ENCODE measurements at places on chromosomes 4 and X.

DNA sequence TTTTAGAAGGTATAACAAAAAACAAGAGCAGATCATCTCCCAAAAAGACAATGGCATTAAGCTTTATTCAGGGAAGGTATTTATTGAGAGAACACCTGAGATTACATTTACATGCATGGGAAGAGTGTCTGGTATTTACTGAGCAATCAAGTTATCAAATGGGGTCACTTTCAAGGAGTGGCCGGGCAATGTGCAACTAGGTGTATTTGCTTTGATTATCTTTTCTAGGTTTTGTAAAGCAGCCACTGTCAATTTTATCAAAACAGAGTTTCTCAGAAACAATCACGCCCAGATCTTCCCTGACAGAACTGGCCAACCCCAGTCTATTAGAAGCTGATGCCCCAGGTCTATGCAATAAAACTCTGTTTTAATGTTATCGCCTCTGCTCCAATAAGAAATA lies 169.5 kb downstream of the GLRA2 start:
- no peak overlapping the region for H3K4me3 ChIP-seq
- DNase-seq: no peak
- H3K36me3 ChIP-seq: no peaks in the 10 kb centered on the region

GRCh38 chr4:73922766-73923630 lies 53.8 kb downstream of the CXCL1 start:
- no peaks in the 10 kb centered on the region for H3K27me3 ChIP-seq
- H3K27ac ChIP-seq: no peak overlapping the region
- H3K4me3 ChIP-seq: no peak overlapping the region
- H3K36me3 ChIP-seq: no peaks in the 10 kb centered on the region
- no peaks in the 10 kb centered on the region for H3K4me1 ChIP-seq

- H3K27ac ChIP-seq: no peak overlapping the region
- no peak overlapping the region for H3K4me3 ChIP-seq
- H3K27me3 ChIP-seq: no peaks in the 10 kb centered on the region
Observed at GRCh38 chr4:172147687-172148086, 334.5 kb downstream of the GALNTL6 start.

DNA sequence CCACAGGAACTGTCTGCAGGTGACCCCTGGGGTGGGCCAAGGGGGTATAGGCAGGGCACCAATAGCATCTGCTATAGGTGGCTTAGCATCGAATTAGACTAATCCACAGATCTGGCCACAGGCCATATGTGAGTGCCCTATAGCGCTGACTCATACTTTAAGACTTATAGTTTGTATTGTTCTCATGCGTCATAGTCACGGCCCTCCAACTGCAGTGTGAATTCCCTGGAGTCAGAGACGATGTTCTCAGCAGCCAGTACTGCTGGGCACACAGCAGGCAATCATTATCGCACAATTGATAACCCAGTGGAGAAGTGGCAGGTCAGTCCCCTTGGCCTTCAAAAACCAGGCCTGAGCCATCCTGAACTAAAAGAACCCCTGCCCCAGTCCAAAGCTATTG lies 58.1 kb downstream of the ADGRG2 start:
- no peaks in the 10 kb centered on the region for H3K27me3 ChIP-seq
- no peak overlapping the region for H3K27ac ChIP-seq
- H3K4me3 ChIP-seq: no peak overlapping the region
- H3K36me3 ChIP-seq: no peaks in the 10 kb centered on the region
- no peak for DNase-seq

- no peak for DNase-seq
- H3K27ac ChIP-seq: no peak overlapping the region
- no peaks in the 10 kb centered on the region for H3K27me3 ChIP-seq
- H3K4me3 ChIP-seq: peak overlapping the region; percentile 36
- H3K4me1 ChIP-seq: no peaks in the 10 kb centered on the region
Observed at GRCh38 chrX:140765043-140765784, 55.7 kb downstream of the LINC00632 start.

DNA sequence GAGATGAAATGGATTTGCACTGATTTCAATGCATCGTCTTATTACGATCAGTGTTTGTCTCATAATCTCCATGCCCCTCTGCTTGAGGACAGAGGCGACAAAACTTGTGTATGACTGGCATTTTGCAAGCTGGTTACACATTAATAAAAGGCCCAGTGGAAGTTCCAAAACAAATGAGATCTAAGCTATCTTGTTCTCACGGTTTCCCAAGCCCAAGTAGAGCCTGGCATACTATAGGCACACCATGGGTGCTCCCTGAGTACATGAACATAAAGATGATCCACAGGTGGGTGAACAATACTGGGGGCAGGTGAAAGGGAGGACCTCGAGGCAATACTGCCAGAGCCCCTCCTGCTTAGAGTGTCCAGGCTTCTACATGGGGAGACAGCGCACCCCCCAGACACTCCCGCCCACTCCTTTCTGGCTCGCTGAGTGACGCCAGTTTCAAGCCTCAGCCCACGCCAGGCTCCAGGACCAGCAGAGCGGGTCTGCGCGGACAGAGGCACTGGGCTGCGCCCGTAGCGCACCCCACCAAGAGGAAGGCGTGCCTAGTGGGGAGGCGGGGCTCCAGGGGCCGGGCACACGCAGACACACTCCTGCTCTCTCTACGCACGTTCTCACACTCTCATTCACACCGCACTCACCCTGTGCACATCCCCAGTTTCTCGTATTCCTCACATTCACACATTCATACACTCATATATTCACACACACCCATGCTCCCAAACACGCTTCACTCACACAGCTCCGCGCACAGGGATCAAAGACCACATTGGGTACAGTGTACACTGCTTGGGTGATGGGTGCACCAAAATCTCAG lies 8.9 kb upstream of the GSX2 start:
- H3K36me3 ChIP-seq: no peaks in the 10 kb centered on the region
- peak overlapping the region; percentile 52 for H3K27ac ChIP-seq
- H3K4me3 ChIP-seq: peak overlapping the region; percentile 66
- no peaks in the 10 kb centered on the region for H3K27me3 ChIP-seq
- H3K4me1 ChIP-seq: peaks cover 34% of the 10 kb centered on the region
- DNase-seq: no peak

GRCh38 chr4:163330916-163331628 lies 1.3 kb downstream of the NPY1R start:
- H3K27ac ChIP-seq: no peak overlapping the region
- DNase-seq: no peak
- H3K4me1 ChIP-seq: no peaks in the 10 kb centered on the region
- no peaks in the 10 kb centered on the region for H3K36me3 ChIP-seq

GRCh38 chr4:138428611-138429010 lies 186.5 kb upstream of the SLC7A11 start:
- H3K27me3 ChIP-seq: no peaks in the 10 kb centered on the region
- no peaks in the 10 kb centered on the region for H3K4me1 ChIP-seq
- no peak overlapping the region for H3K27ac ChIP-seq
- no peak overlapping the region for H3K4me3 ChIP-seq

GRCh38 chr4:70059149-70059548 lies 8.9 kb downstream of the HTN1 start:
- no peaks in the 10 kb centered on the region for H3K4me1 ChIP-seq
- H3K27me3 ChIP-seq: no peaks in the 10 kb centered on the region
- DNase-seq: no peak
- no peak overlapping the region for H3K27ac ChIP-seq
- no peak overlapping the region for H3K4me3 ChIP-seq

- H3K36me3 ChIP-seq: no peaks in the 10 kb centered on the region
- no peak for DNase-seq
Observed at GRCh38 chr4:1866189-1866661, 5.0 kb upstream of the NSD2 start.

DNA sequence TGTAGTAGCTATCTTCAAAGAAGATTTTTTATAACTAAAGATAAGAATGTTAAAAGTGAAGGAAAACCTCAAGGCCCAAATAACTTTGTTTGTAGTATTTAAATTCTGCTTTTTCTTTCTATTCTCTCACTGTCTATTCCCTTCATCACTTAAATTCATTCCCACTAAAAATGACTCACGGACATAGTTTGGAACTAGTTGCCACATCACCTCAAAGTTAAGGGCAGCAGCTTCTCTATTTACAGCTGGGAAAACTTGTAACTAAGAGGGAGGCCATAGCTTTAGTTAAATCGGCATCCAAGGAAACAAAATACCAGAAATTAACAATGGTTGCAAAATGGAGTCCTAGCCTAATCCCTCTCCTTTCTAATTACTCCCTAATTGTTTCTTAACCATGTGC lies 325.4 kb upstream of the MAGEB2 start:
- H3K27me3 ChIP-seq: no peaks in the 10 kb centered on the region
- no peak overlapping the region for H3K27ac ChIP-seq
- no peak overlapping the region for H3K4me3 ChIP-seq
- DNase-seq: no peak
- no peaks in the 10 kb centered on the region for H3K4me1 ChIP-seq

DNA sequence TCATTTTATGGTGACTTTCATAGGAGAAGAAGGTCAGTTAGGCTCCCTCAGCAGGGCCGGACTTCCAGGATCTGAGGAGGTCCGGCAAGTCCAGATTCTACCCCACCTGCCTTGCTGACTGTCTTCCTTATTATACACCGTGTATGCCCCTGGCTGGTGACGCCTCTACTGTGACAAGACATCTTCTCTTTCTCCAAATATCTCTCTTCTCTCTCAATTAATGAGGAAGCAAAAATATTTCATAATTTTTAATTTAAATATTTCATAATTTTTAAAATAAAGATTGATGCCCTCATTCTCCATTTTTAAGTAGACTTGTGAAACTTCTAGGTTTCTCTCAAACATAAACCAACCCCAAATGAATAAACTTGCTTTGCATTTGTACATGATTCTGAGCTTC lies 202.5 kb downstream of the NSUN7 start:
- no peak overlapping the region for H3K27ac ChIP-seq
- no peak overlapping the region for H3K4me3 ChIP-seq
- H3K36me3 ChIP-seq: no peaks in the 10 kb centered on the region
- H3K27me3 ChIP-seq: no peaks in the 10 kb centered on the region

- no peaks in the 10 kb centered on the region for H3K4me1 ChIP-seq
- no peak for DNase-seq
- no peaks in the 10 kb centered on the region for H3K27me3 ChIP-seq
- no peaks in the 10 kb centered on the region for H3K36me3 ChIP-seq
Observed at GRCh38 chrX:30577362-30577991, at the start of gene TASL. Gene TASL (minus strand): TSS chrX:30577766. CDS start chrX:30560355, 17,411 bp downstream.

Data from esophagus squamous epithelium (tissue), 5 donors.